Stimulated activated CD4-positive, alpha-beta T cell treated with anti-CD3 and anti-CD28 coated beads, TNF-alpha, amount 100 ng/mL, for 48 hours (primary cell): ENCODE measurements at places on chromosomes 13 and 19.

DNA sequence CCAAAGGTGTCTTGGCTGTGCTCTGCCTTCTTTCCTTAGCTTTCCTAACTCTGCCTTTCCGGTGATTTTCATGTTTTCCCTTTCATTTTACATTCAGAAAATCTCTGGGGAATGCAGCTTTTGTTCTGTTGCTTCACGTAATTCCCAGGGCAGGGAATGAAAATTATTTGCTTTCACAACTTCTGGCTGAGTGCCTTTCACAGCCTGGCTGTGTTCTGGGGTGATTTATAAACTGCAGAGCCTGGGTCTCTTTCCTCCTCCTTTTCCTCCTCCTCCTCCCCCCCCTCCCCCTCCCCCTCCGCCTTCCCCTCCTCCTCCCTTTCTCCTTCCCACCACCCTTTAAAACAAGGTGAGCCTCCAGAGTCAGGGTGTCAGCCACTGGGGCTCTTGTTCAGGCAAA lies 84.3 kb downstream of the RNASEH2B start:
- DNase-seq, result no peak

DNA sequence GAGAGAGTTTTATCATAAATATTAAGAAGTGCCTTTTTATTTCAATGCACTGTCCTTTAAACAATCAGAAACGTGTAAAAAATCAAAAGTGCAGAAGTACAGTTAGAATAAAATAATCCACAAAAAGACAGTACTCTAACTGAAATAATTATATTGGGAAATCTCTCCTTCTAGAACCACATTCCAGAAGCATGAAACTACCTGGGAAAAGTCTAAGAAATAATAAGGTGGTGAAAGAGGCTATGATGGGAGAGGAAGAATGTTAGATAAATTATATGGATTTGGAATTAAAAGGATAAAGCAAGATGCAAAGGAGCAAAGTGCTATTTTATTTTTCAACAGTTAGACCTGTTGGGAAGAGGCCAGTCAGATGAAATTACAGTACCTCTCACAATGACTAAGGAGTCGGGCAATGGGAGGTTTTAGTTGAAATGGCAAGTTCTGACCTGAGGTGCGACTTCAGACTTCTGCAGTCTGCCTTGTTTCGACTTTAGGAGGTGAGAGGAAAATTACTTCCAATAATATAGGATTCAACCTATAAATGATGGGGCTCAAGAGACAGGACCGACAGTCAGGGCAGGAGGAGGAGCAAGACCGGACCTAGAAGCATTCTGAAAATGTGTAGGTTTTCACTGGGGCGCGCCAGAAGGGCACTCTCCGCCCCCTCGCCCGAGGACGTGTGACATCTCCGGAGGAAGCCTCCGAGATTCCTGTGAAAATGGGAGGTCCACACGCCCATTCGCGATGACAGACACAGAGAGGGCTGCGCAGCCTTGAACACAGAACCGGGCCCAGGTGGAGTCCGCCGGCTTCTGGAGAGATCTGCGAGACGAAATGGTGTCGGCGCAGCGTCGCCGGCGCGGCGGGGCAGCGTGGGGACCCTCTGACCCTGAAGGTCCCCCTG lies 717 bp downstream of the SPRYD7 start:
- peak; percentile 11 for DNase-seq

DNA sequence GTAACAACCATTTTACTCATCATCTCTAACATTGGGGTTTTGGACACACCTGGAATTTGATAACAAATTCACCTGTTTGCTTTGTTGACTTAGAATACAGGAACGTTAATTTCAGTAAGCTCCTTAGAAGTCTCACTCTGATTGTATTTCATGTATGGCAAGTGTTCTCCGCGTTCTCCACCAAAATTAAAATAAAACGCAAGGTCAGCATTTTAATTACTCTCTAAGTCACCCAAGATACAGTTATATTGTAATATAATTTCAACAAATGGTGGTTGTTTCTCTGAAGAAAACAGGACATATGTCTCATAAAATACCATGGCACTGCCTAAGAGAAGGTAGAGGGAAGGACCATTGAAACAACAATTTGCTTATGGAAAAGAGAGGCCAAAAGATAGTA lies 742.1 kb downstream of the LIG4 start:
- no peak for DNase-seq

DNA sequence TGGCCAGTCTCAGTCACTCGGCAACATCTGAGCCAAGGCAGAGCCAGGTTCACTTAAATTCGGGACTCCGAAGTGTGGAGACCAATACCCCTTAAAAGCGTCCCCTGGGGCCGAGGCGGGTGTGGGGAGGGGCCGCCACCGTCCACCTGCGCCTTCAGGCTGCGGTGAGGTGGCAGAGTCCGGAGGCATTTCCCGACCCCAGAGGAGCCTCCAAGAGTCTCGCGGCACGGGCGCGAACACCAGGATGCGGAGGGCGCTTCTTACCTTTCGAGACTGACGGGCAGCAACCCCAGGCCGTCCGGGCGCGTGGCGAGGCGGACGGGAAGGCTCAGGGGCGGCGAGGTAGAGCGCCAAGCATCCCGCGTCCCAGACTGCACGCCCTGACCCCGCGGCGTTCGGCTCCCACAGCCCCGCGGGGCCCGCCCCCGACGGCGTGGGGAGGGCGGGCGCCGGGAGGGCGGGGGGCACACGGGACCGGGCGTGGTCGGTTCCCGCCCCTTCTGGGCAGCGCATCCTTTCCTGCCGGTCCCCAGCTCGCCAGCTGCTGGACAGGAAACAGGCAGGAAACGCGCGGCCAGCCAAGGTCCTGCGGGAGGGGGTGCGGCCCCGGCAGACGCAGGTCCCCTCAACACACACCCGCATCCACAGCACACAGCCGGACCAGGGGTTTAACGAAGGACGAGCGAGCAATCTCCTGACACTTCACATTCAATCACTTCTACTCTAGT lies at the start of gene THSD1:
TSS of gene THSD1 (minus strand) at position 406 of the 728 bp plus-strand sequence. CDS start 3,572 bp downstream, outside the sequence.
- DNase-seq, result peak; percentile 8

- no peak for DNase-seq
Observed at GRCh38 chr13:45120967-45121831, 889 bp downstream of the GTF2F2 start.

GRCh38 chr13:40668335-40668734 lies 1.9 kb upstream of the FOXO1 start:
- DNase-seq, result no peak

- DNase-seq, result no peak
Observed at GRCh38 chr19:14310055-14310454, 71.2 kb upstream of the ADGRE5 start.

DNA sequence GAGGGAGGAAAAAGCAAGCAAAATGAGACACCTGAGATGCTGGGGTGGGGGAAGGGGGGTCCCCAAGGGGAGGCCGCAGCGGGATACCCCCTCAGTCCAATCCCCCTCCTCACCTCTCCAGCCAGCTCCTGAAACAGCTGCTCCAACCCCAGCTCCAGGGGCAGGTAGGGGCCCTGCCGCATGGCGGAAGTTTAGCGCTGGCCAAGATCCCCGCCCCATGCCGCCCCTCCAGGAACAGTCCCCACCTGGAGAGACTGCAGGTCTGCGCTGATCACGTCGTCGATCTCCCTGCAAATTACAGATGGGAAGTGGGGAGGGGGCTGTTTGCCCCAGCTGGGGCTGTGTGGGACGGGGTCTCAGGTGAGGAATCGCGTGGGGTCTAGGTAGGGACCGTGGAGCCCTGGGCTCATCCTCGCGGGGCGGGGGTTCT lies 9.0 kb downstream of the CAPN12 start:
- DNase-seq, result no peak

GRCh38 chr13:46296921-46297320 lies 85.2 kb downstream of the LRRC63 start:
- no peak for DNase-seq
